SJSA1 (cell line): ENCODE measurements at places on chromosomes 16 and 17. TPM values are rescaled to one million over a fixed set of nuclear protein-coding genes. Genes with fewer than 3 reads are reported as not detected.

DNA sequence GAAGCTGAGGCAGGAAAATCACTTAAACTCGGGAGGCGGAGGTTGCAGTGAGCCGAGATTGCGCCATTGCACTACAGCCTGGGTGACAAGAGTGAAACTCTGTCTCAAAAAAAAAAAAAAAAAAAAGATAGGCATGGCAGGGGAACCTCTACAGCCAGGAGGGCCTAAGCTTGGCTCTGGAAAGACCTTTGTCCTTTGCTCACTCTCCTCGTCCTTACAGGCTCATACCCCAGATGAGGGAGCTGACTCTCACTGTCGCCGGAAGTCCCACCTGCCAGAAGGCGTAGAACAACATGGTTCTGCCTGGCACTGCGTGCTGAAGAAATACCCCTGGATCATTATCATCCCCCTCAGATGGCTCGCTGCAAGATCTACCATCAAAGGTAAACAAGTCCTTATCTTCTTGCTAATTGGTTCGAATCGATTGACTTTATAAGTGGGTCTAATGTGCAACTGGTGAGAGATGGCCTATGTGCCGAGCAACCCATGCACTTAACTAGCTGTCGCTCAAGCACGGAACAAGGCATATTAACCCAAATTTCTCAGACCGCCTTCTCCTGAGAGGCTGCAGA is 29.7 kb downstream of the RTN4RL1 start:
- no peak for DNase-seq
- no peak overlapping the region for H3K27ac ChIP-seq
- no peaks in the 10 kb centered on the region for H3K36me3 ChIP-seq
- H3K4me3 ChIP-seq, result no peak overlapping the region

GRCh38 chr16:65414284-65414984 is 292.6 kb upstream of the CDH11 start:
- no peak overlapping the region for H3K4me3 ChIP-seq
- no peak overlapping the region for H3K27ac ChIP-seq
- H3K27me3 ChIP-seq, result no peaks in the 10 kb centered on the region
- H3K4me1 ChIP-seq, result peaks cover 40% of the 10 kb centered on the region
- no peaks in the 10 kb centered on the region for H3K36me3 ChIP-seq

GRCh38 chr16:30382111-30382881 is at the start of gene SEPTIN1:
TSS of gene SEPTIN1 (minus strand) at chr16:30382561. CDS start at chr16:30382542, 19 bp downstream.
- peaks cover 16% of the 10 kb centered on the region for H3K4me1 ChIP-seq
- H3K27me3 ChIP-seq, result no peaks in the 10 kb centered on the region
- 0 out of 2 replicates have a peak, but pooled peaks cover 6% of the 10 kb centered on the region for H3K36me3 ChIP-seq
- DNase-seq, result no peak
- no peak within 1 kb of the TSS for H3K4me3 ChIP-seq

DNA sequence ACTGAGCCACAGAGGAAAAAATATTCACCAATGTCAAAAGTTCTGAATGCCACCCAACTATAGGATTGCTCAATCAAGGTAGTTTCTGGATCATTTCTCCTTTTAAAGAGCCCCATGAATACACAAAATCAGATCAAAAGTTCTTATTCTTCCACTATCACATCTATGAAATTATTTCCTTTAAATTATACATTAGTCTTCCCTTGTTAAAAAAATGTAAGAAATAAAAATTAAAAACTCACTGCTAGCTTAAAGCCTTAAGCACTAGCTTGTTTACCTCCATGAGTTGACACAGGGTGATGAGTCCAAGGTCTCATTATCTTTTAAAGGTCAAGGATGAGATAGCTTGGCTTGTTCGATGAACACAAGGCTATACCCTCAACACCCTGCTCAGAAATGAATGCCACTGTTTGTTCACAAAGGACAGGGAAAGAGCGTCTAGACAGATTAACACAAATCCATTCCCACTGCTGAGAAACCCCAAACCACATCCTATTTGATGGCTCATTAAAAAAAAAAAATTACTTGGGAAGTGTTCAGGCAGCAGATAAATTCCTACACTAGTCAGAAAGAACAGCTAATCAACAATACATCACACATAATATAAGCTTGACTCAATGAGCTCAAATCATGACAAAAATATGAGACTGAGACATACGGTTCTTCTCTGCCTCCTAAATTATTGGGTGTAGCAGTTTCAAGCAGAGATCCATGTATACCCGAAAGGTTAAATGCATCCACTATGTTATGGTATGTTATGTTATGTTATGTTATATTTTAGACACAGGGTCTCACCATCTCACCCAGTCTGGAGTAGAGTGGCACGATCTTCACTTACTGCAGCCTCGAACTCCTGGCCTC is 118.9 kb downstream of the PARN start:
- H3K4me3 ChIP-seq, result no peak overlapping the region
- no peak for DNase-seq
- peaks cover 28% of the 10 kb centered on the region for H3K4me1 ChIP-seq
- no peaks in the 10 kb centered on the region for H3K27me3 ChIP-seq

SLC12A3 gene
- not detected in 2 replicates for total RNA-seq

CCL13 gene
- not detected in 2 replicates for total RNA-seq

PSME3IP1 gene
- total RNA-seq, result 93.1 and 112 TPM in 2 replicates
